ENCODE measurements at places on chromosomes 12 and 14. TPM values are rescaled to one million over a fixed set of nuclear protein-coding genes. Genes with fewer than 3 reads are reported as not detected.

- DNase-seq = no peak
Observed at GRCh38 chr14:67228325-67228984, 12.8 kb upstream of the PALS1 start.

DNA sequence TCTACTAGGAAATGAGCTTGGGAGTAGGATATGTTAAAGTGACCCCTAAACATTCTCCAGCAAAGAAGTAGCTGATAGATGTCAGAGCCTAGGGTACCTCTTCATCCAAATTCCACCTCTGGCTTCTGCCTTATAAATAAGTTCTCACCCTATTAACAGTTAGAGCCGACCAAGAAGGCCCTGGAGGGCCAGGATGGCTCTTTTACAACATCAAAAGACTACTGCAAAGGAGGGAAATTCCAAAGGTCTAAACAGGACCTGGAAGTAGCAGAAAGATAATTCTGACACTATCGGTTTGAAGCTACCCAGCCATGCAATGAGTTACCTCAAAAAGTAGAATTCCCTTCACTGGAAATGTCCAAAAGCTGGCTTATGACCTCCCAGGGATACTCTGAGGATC, 90.0 kb downstream of the PPM1H start:
- DNase-seq = no peak

GRCh38 chr14:50792051-50792477, 38.9 kb downstream of the NIN start:
- no peak for DNase-seq

DNA sequence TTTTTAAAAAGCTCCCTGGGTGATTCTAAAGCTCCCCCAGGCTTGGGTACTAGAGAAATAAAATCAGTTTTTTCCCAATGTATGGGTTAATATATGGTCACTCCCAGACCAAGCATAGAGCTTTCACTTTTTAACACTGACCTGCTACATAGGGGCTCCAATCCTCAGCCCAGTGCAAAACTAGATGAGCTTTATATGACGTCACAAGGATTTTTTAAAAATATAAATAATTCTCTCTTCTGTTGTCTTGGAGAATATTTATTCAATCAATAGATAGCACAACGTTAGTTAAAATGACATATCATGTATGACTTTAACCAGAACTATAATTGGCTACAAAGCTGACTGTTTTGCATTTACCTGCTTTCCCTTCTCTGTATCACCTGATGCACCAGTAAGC, 137.9 kb upstream of the TMCC3 start:
- no peak for DNase-seq

GRCh38 chr12:62711631-62712241, 223.2 kb downstream of the PPM1H start:
- DNase-seq = peak; percentile 99

DNA sequence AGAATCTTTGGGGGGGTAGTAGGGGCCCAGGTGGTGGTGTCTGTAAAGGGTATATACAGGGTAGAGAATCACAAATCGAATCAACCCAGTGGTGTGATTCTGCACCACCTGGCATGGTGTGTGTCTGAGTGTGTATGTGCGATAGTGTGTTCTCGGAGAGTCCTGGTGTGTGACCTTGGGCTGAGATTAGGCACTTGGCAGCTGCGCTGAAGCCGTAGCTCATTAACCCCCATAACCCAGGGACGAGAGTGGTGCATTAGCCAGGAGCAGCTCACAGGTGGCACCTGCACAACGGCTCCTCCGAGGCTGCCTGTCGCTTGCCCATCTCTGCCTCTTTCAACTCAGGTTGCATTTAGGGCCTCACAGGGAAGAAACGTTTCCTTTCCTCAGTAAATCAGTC, 15.6 kb upstream of the TESC start:
- no peak for DNase-seq

- peak; percentile 15 for DNase-seq
Observed at GRCh38 chr14:80784820-80785219, 156.7 kb downstream of the CEP128 start.

DNA sequence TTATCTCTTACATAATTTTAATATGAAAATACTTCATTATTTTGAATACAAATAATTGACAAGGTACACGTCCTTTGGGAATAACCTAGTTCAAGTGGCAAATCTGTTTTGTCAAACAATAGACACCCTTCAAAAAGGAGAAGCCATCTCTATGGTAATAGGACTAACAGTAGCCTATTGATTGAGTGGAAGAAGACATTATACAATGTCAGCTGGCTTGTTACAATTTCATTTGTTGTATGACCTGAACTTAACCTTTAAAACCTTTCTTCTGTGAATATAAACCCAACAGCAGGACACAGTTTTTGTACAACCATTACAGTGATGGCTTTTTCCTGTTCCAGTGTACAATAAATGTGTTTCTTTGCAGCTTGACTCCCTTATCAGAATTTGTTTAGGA, 8.1 kb downstream of the TMEM260 start:
- no peak for DNase-seq

DNA sequence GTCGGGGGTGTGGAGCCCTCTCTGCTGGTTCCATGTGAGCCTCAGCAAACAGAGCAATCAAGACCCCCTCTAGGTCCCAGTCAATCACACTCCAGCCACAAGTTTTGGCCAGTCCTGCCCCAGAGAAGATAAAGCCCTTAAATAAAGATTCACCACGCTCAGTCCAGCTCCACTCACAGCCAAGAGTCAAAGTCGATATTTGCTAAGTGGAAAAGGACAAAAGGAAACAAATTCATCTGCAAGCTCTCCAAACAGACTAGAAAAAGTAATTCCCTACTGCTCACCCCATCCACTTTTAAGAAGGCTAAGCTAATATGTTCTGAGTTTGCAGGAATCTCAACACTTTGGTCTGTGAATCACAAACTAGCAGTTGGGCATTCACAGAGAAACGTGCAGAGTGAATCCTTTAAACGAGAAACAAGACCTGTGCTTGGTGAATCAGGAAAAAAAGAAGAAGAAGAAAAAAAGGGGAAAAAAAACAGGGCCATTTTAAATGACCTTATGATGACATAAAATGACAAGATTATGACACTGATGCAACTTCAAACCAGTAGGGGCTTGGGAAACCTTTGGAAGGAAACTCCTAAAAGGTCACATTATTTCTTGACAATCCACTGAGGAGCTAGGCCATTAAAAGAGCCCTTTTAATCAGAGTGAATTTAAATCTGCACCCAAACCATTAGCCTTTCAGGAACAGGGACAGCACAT, 41.8 kb upstream of the FOXN3 start:
- DNase-seq = no peak

GRCh38 chr12:123513805-123514204, 19.7 kb downstream of the RILPL1 start:
- DNase-seq = no peak

- no peak for DNase-seq
Observed at GRCh38 chr12:80625051-80625450, 82.4 kb upstream of the MYF6 start.

DNA sequence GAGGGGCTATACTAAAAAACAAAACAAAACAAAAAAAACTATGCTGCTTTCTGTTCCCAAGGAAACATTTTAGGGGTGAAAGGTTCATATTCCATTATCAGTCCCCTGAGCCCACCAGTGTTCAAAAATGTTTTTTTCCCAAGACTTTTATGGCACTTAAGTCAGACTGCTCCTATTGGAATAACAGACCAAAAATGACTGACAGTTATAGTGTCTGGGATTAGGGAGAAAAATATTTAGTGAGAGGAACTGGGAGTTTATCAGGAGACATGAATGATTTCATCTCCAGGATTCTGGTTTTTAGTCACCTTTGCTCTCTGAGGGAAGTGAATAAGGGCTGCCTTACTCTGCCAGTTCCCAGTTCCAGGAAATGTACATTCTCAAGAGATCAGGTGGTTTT, 68.0 kb downstream of the PDE3A start:
- no peak for DNase-seq

DNA sequence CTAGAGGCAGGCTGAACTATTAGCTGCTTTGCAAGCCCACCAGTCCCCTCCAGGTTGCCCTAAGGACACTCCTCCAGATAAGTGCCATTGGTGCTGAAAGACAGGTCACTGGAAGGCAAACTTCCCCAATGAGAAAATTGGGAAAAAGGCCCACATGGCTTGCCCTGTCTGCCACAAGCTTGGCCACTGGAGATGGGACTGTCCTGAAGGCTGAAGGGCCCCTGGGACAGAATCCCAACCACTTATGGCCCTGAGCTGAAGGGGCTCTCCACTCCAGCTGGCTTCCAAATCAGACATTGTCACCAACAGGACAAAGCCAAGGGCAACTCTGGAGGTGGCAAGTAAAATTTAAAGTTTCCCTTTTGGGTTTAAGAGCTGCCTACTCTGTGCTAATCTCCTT, 12.2 kb upstream of the DHRS2 start:
- DNase-seq = no peak

DNA sequence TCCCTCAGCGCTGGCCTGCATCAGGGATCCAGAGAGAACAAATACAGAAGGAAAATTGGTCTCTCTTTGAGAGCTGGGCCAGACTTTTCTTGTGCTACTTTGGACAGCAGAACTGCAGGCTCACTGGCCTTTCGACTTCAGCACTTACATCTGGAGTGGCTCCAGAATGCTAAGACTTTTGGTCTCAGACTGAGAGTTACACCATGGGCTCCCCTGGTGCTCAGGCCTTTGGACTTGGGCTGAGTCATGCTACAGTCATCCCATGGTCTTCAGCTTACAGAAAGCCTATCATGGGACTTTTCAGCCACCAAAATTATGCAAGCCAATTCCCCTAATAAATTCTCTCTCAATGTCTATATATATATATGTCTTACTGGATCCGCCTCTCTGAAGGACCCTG, 9.0 kb upstream of the CD163 start:
- peak; percentile 10 for DNase-seq

DNA sequence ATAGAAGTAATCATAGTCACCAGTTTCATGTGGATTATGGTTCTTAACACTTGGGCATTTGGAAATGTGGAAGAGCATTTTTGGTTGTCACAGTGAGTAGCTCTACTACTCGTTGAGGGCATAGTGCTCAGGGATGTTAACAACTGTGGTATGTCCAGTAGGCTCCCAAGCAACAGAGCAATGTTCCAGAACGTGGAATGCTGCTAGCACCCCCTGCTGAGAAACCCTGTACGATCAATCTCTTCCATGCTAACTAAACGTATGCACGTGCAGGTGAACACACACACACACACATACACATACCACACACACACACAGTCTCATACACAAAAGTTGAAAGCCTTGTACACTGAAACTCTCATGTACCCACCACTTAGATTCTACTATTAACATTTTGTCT, 16.6 kb upstream of the GNPTAB start:
- no peak for DNase-seq

DNA sequence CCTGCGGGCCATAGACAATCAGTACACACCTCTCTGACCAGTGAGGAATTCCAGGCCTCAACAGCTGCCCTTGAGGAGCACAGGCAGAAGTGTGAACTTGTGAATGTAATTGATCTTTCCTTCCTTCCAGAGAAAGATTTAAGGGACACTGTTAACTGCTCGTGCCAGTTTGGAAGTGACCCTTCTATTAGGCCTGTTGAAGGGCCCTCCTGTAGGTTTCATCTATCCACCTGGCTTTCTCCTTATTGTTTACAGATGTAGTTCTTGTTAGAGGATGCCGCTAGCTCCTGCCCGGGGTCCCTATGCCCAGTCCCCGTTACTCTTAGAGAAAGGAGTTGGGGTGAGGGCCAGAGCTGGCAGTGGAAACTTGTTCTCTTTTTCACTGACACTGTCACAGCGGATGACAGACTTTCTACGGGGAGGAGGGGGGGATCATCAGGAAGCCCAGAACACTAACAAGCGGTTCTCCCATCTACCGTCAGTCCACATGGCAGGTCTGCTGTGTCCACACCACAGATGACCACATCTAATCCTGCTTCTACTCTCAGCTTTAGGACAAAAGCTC, 42.6 kb downstream of the SH2B3 start:
- DNase-seq = no peak

DNA sequence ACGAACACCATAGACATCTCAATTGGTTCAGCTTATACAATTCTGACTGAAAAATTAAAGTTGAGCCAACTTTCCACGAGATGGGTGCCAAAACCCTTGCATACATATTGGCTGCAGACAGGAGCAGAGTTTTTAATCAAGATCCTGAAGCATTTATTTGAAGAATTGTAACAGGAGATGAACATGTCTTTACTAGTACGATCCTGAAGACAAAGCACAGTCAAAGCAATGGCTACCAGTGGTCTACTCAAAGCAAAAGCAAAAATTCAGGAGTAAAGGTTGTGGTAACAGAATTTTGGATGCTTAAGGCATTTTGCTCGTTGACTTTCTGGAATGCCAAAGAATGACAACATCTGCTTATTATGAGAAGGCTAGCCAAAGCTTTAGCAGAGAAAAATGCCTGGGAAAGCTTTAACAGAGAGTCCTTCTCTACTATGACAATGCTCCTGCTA, 20.7 kb downstream of the ZDHHC17 start:
- no peak for DNase-seq

DNA sequence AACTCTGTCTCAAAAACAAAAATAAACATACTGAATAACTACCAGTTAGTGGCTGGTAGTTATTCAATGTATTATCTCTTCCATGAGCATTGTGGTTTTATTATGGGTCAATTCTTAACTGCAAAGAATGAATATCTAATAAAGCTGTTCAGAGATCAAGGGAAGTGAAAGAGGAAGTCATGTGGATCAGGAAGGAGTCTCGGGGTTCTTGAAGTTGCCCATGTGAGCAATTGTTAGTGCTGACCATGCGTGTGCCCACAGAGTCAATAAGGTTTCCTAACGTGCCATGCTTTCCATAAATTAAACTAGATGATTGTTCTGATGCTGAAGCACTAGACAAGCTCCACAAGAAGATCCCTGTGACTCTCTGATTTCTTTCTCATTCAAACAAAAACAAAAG, 136.5 kb upstream of the CPSF6 start:
- no peak for DNase-seq

GRCh38 chr14:88947646-88948598, 123.5 kb downstream of the TTC8 start:
- DNase-seq = no peak

Gene HOXC10
- total RNA-seq = 38.1 TPM

Gene TUBA1C
- total RNA-seq = 799 TPM

Gene FLRT2
- 0.07 TPM for total RNA-seq

Gene MAP3K9
- 7.2 TPM for total RNA-seq

Gene TPH2
- not detected for total RNA-seq

Gene IL31
- total RNA-seq = not detected

Gene CLEC14A
- not detected for total RNA-seq

Gene GPR84
- not detected for total RNA-seq

Gene TBX5
- total RNA-seq = not detected

Gene C12orf56
- not detected for total RNA-seq

Gene KRT6A
- total RNA-seq = not detected

Gene SOAT2
- total RNA-seq = not detected

Gene GPR137C
- not detected for total RNA-seq

All from Caki2 (cell line).